ENCODE measurements at places on chromosomes 5 and 9. TPM values are rescaled to one million over a fixed set of nuclear protein-coding genes. Genes with fewer than 3 reads are reported as not detected.

The ADAMTS19 gene
- not detected for total RNA-seq

The MSH3 gene
- 13.0 TPM for total RNA-seq

The GABRA6 gene
- total RNA-seq: not detected

DNA sequence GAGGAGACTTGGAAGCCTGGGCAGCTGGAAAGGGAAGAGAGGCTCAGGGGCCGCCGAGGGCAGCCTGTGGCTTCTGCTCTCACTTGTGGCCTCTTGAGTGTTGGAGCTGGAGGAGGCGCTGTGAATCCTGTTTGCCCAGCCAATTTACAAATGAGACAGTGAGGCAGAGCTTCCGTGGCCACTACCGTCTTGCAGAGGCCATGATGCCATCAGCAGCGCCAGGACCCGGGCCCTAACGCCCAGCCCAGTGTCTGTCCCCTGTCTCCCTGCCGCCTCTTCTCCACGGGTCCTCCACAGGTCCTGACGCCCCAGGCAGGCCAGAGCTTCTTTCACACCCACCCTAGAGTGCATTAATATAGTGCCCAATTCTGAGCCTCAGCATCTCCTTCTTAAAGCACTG lies 172.8 kb downstream of the GOLPH3 start:
- no peaks in the 10 kb centered on the region for H3K4me1 ChIP-seq
- DNase-seq: no peak
- H3K27ac ChIP-seq: no peak overlapping the region
- H3K36me3 ChIP-seq: no peaks in the 10 kb centered on the region

The FOXD4L4 gene
- not detected for total RNA-seq

The OTULINL gene
- 55.6 TPM for total RNA-seq

The TLX3 gene
- not detected for total RNA-seq

- no peak overlapping the region for H3K27ac ChIP-seq
- H3K4me1 ChIP-seq: no peaks in the 10 kb centered on the region
- no peaks in the 10 kb centered on the region for H3K27me3 ChIP-seq
- no peaks in the 10 kb centered on the region for H3K36me3 ChIP-seq
Observed at GRCh38 chr5:116212225-116212624, 127.4 kb downstream of the COMMD10 start.

- no peaks in the 10 kb centered on the region for H3K4me1 ChIP-seq
- DNase-seq: no peak
- H3K4me3 ChIP-seq: no peak overlapping the region
- no peak overlapping the region for H3K27ac ChIP-seq
Observed at GRCh38 chr9:77764894-77765780, 117.0 kb upstream of the GNA14 start.

GRCh38 chr5:72163349-72163983 lies 56.2 kb downstream of the MAP1B start:
- H3K27ac ChIP-seq: no peak overlapping the region
- no peaks in the 10 kb centered on the region for H3K4me1 ChIP-seq
- H3K4me3 ChIP-seq: no peak overlapping the region
- DNase-seq: no peak
- H3K36me3 ChIP-seq: no peaks in the 10 kb centered on the region
- no peaks in the 10 kb centered on the region for H3K27me3 ChIP-seq

Data from CD4-positive, alpha-beta T cell (primary cell).